ENCODE measurements at places on chromosomes 5 and 9.

GRCh38 chr9:114271556-114272510 lies 51.1 kb upstream of the ORM1 start:
- DNase-seq, result no peak

DNA sequence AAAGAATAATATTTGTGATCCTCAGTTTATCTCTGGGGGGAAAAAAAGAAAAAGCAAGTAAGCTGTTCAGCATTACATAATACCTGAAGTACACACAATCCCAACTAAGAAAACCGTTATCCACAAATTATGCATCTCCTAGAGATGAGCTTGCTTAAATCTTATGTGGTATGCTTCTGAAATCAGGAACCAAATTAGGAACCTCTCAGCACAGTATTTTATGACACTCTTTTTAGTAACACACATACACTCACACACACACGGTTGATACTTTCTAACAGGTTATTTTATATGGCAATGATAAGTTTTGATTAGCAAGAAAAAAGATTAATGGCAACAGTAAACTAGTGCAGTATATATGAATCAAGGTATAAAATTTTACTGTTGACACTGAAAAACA lies 1.2 kb upstream of the ZNF510 start:
- DNase-seq, result no peak

- no peak for DNase-seq
Measured at GRCh38 chr5:64918083-64918482, 149.4 kb downstream of the CWC27 start.

DNA sequence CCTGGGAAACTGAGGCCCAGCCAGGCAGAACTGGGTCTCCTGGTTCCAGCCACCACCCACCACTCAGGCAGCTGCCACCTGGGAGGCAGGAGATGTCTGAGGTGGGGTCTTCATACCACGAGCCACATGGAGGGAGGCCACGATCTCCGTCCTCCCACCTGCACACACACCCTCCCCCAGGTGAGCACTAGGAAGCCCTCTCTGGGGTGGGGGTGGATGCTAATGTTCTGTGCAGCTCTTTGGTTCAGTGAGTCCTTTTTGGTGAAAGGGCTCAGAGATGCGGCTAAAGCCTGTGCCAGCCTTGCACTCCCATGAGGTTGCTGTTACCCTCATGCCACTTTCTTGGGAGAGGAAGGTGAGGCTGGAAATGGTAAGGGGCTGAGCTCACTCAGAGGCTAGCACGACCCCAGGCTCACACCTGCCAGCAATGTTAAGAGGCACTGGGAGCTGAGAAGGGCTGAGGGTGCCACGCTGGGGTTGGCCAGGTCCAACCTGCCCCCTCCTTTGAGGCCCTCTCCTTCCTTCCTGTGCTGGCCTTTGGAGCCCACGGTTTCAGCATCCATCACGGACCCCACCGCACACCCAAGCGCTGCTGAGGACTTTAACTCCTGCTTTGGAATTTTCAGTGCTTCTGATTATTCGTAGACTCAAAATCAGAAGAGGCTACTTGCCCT lies 26.6 kb upstream of the OBP2B start:
- no peak for DNase-seq

GRCh38 chr5:131509801-131510200 lies 125.2 kb downstream of the RAPGEF6 start:
- no peak for DNase-seq

GRCh38 chr9:119094086-119094485 lies 275.1 kb downstream of the BRINP1 start:
- no peak for DNase-seq

GRCh38 chr9:89634995-89635742 lies 30.4 kb downstream of the GADD45G start:
- no peak for DNase-seq

DNA sequence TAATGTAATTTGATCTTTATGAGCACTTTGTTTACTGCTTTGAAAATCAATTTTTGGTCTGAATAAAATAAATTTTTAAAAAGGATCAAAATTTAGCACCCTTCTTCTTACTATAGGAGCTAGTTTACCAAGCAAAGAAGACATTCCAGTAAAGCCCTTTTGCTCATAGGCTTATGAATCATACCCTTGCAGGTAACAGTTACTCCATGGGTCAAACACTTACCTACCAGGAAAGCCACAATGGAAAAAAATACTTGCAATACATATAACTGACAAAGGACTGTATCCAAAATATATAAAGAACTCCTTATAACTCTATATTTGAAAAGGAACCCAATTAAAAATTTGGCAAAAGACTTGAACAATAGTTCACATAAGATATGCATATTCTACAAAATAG lies 66.6 kb downstream of the SHOC1 start:
- DNase-seq, result no peak

GRCh38 chr9:98130576-98131228 lies 11.7 kb upstream of the TRIM14 start:
- DNase-seq, result no peak

GRCh38 chr9:74293479-74293878 lies 203.7 kb upstream of the RORB start:
- DNase-seq, result no peak

- DNase-seq, result no peak
Measured at GRCh38 chr5:5077236-5077635, 62.9 kb upstream of the ADAMTS16 start.

DNA sequence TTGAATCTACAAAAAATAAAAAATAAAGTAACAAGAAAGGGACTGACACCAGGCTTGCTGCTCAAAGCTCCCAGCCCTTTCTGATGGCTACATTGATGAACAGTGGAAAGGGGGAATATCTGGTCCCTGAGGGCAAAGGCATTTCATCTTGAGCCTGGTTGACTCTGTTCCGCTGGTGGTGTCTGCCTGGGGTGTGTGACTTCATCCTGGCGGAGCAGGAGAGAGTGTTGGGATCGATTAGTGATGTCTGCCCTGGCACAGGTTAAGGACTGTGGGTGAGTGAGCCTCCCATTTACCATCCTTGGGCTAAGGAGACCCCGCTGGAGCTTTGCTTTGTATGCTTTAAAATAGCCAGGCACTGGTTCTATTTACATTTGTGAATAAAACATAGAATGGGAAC lies 56.9 kb upstream of the ASS1 start:
- no peak for DNase-seq

DNA sequence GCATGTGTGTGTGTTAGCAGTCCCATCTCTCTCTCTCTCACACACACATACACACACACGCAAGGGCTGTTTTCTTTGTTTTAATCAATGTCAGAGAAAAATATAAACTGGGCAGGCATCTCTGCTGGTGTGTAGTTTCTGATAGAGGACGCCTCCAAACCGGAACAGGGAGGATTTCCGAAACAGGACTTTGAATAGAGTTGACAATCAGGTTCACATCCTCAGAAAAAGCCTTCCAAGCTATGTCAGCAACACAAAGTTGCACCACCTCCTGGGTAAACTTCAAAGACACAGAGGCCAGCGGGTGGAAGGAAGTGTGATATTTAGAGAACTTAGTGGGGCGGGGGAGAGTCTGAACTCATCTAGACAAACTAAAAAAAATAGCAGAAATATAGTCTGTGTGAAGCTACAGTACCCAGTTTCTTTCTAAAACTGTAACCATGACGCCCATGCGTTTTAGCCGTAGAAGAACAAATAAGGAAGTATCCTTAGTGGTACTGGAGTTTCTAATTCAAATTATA lies 1.2 kb downstream of the ST8SIA4 start:
- DNase-seq, result no peak

GRCh38 chr5:172952034-172952511 lies 7.2 kb upstream of the RPL26L1 start:
- no peak for DNase-seq

DNA sequence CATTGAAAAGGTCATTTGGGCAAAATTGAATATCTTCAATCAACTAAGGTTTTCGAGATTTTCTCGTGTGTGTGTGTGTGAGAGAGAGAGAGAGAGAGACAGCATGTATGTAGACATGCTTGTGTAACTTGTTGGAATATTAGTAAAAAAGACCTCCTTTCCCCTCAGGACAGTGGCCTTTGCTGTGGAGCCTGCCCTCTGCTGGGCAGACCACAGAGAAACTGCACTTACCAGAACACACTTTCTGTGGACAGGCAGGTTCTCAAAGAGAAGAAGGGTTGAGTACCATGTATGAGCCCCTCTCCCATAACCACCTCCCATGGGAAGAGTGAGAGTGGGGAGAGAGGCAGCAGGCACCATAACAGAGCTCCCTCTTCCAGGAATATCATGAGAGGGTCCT lies 45.6 kb downstream of the CFAP90 start:
- no peak for DNase-seq

DNA sequence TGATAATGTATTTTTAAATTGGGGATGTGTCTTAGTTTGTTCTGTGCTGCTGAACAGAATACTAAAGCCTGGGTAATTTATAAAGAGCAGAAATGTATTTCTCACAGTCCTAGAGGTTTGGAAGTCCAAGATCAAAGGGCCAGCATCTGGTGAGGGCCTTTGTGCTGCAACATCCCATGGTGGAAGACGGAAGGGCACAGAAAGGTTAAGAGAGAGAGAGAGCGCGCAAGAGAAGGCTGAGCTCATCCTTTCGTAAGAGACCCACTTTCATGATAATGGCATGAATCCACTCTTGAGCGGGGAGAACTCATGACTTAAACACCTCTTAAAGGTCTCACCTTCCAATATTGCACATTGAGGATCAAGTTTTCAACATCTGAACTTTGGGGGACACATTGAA lies 79.1 kb upstream of the GOLM1 start:
- DNase-seq, result no peak

- no peak for DNase-seq
Measured at GRCh38 chr9:109232449-109233237, 65.6 kb upstream of the FRRS1L start.

DNA sequence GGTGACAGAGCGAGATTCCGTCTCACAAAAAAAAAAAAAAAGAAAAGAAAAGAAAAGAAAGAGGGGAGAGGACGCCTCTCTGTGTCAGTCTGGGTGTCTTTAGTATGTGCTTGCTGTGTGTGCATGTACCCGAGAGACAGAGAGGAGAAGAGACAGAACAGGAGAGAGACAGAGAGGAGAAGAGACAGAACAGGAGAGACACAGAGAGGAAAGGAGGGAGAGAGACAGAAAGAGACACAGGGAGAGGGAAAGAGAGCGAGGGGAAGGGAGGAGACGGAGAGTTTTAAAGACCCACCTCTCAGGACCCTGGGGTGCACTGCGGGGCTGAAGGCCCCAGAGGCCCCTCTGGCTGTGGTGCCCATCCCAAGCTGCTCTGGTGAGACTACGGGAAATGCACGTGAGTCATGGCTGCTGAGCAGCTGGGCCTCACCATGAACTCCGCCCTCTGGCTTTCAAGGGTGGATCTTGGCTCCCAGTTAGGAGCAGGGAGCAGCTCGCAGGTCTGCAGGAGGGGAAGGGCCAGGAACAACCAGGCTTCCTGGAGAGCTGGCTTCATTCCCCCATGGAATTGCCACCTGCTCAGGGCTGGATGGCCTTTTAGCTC lies 7.9 kb downstream of the SLC6A3 start:
- no peak for DNase-seq

GRCh38 chr5:142013734-142014521 lies 1.1 kb upstream of the GNPDA1 start:
- no peak for DNase-seq

GRCh38 chr5:77924081-77924480 lies 147.9 kb upstream of the TBCA start:
- DNase-seq, result no peak

DNA sequence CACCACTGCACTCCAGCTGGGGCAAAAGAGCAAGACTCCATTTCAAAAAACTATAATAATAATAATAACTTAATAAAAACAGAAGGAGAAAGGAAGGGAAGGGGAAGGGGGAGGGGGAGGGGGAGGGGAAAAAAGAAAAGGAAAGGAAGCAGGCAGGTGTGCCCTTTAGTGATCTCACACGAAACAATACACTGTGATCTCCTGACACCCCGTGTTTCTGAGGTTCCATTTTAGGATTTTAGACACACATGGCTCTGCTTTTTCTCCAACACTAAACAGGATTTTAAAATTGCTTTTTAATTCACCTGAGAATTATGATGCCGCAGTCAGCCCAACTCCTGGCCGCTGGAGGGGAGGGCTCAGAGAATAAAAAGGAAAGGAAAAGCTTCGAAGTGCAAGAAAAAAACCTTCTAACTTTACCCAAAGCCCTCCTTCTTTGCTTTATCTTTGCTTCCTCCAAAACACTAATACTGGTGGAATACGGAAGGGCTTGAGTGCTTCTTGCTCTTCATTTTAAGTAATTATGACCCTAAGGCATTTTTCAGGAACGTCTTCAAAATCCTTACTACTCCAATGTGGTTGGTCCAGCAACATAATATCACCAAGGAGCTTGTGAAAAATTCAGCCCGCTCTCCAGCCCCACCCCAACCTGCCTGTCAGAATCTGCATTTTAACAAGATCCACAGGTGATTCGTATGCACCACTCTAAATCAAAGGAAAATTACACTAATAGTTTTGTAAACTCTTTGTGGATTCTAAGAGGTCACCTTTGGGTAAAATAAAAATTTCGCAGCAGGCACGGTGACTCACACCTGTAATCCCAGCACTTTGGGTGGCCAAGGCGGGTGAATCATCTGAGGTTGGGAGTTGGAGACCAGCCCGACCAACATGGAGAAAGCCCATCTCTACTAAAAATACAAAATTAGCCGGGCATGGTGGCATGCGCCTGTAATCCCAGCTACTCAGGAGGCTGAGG lies 66.0 kb downstream of the MYO10 start:
- DNase-seq, result no peak

- DNase-seq, result no peak
Measured at GRCh38 chr5:54383225-54383901, 72.1 kb upstream of the HSPB3 start.

DNA sequence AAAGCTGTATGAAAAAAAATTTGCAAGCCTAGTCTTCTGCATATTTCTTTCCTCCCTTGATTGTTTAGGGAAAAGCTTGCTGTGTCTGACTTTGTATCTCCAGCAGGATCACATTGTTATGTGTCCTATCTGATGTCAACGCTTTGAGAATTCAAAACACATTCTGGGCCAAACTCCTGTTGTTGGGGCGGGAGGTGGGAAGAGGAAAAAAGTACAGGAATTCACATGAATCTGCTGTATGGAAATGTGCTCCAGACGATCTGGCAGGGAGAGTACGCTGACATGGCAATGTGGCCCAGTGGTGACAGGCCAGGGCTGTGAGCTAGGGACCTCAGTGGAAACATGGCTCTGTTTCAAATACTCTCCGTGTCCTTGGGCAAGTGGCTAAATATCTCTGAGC lies 87.4 kb upstream of the GNA14 start:
- no peak for DNase-seq

GRCh38 chr9:126386088-126386487 lies 59.5 kb downstream of the MVB12B start:
- DNase-seq, result no peak
